Transverse colon (tissue), 4 donors: ENCODE measurements at places on chromosomes 11 and 22. TPM values are rescaled to one million over a fixed set of nuclear protein-coding genes. Genes with fewer than 3 reads are reported as not detected.

- no peaks in the 10 kb centered on the region for H3K4me1 ChIP-seq
- DNase-seq = no peak
- no peak overlapping the region for H3K4me3 ChIP-seq
- no peaks in the 10 kb centered on the region for H3K27me3 ChIP-seq
Measured at GRCh38 chr11:47656260-47656885, 14.0 kb upstream of the MTCH2 start.

DNA sequence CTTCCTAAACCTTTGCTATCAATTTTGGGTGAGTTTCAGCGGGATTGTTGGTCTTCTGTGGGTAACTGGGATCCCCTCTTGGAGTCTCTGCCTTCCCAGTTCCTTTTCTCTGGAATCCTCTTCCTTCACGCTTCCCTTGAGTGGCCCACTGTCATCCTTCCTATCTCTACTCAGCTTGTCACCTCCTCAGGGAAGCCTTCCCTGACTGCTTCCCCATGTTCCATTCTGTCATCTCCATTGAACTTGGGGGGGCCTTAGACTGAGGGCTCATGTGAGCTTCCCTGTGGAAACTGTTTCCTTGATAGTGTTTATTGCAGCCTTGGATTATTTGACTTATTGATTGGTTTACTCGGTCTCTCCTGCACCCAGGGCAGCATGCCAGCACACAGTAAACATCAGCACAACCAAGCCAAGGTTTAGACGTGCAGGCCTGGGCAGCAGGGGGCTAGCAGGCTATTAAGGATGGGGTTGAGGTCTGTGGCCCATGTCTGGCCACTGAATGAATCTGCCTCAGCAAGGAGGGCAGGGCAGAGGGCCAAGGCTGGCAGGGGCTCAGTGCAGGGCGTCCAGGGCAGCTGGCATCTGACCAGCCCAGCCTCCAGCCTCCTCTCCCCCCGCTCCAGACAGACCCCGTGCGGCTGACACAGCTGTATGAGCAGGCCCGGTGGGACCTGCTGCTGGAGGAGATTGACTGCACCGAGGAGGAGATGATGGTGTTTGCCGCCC lies 7.2 kb downstream of the TRPT1 start:
- DNase-seq = no peak
- H3K27me3 ChIP-seq = no peaks in the 10 kb centered on the region
- H3K36me3 ChIP-seq = no peaks in the 10 kb centered on the region
- no peaks in the 10 kb centered on the region for H3K4me1 ChIP-seq
- H3K4me3 ChIP-seq = no peak overlapping the region
- H3K27ac ChIP-seq = no peak overlapping the region

DNA sequence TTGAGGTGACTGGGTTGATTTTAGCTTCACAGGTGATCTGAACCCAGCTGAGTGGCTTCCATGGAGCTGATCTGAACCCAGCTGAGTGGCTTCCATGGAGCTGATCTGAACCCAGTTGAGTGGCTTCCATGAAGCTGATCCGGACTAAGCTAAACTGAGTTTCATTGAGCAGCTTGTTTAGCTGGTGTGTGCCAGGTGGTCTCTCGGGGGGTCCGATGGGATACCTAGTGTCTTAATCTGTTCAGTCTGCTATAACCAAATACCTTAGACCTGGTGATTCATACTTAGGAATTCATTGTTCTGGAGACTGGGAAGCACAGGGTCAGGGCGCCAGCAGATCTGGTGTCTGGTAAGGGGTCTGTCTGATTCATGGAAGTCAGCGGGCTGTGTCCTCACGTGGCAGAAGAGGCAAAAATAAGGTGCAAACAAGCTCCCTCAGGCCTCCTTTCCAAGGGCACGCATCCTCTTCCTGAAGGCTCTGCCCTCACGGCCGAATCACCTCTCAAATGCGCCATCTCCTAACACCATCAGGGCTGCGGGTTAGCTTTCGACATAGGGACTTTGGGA lies 52.5 kb upstream of the KCNQ1OT1 start:
- peak; percentile 3 for DNase-seq
- H3K4me3 ChIP-seq = no peak overlapping the region
- H3K27ac ChIP-seq = no peak overlapping the region
- no peaks in the 10 kb centered on the region for H3K27me3 ChIP-seq
- no peaks in the 10 kb centered on the region for H3K4me1 ChIP-seq

GRCh38 chr11:43950311-43950855 lies 7.9 kb downstream of the C11orf96 start:
- no peak overlapping the region for H3K4me3 ChIP-seq
- peaks cover 4% of the 10 kb centered on the region for H3K27me3 ChIP-seq
- no peak for DNase-seq
- H3K27ac ChIP-seq = no peak overlapping the region
- H3K36me3 ChIP-seq = no peaks in the 10 kb centered on the region

- no peak overlapping the region for H3K27ac ChIP-seq
- H3K4me1 ChIP-seq = no peaks in the 10 kb centered on the region
- no peak overlapping the region for H3K4me3 ChIP-seq
- no peaks in the 10 kb centered on the region for H3K36me3 ChIP-seq
- no peaks in the 10 kb centered on the region for H3K27me3 ChIP-seq
- no peak for DNase-seq
Measured at GRCh38 chr11:71542382-71542781, 4.6 kb downstream of the KRTAP5-8 start.

Gene ASPHD2
- 0.37 TPM for total RNA-seq

Gene RBFOX2
- total RNA-seq = 53.1 TPM

DNA sequence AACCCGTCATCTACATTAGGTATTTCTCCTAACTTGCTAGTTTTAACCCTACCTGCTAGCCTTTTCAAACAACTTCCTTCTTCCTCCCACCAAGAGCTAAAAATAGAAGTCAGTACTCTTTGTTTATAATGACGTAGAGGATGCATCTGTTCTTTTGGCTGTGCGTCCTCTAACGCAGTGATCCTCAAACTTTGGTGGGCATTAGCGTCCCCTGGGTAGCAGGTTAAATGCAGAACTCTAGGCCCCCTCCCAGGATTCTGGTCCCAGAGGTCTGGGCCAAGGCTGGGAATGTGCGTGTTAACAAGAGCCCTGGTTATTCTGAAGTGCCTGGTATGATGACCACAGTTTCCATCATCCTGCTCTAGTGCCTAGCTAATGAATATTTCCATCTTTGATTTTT lies 67.6 kb downstream of the BARX2 start:
- H3K27ac ChIP-seq = no peak overlapping the region
- no peak overlapping the region for H3K4me3 ChIP-seq
- H3K27me3 ChIP-seq = no peaks in the 10 kb centered on the region
- no peaks in the 10 kb centered on the region for H3K36me3 ChIP-seq

GRCh38 chr11:102581066-102581465 lies 44.1 kb downstream of the MMP20 start:
- H3K4me1 ChIP-seq = no peaks in the 10 kb centered on the region
- no peak overlapping the region for H3K4me3 ChIP-seq
- DNase-seq = no peak
- no peaks in the 10 kb centered on the region for H3K36me3 ChIP-seq
- no peak overlapping the region for H3K27ac ChIP-seq

- H3K27me3 ChIP-seq = no peaks in the 10 kb centered on the region
- peaks cover 88% of the 10 kb centered on the region for H3K4me1 ChIP-seq
- H3K4me3 ChIP-seq = no peak overlapping the region
- DNase-seq = peak; percentile 70
- no peaks in the 10 kb centered on the region for H3K36me3 ChIP-seq
- peak overlapping the region; percentile 92 for H3K27ac ChIP-seq
Measured at GRCh38 chr11:2380807-2381350, 3.8 kb downstream of the CD81 start.

Gene C1QTNF5
- 7.6 TPM for total RNA-seq

Gene PHOX2A
- total RNA-seq = 2.6 TPM

Gene CCDC81
- 0.41 TPM for total RNA-seq

- H3K4me1 ChIP-seq = peaks cover 32% of the 10 kb centered on the region
- H3K36me3 ChIP-seq = peaks cover 18% of the 10 kb centered on the region
- H3K4me3 ChIP-seq = no peak overlapping the region
- H3K27ac ChIP-seq = no peak overlapping the region
- DNase-seq = no peak
Measured at GRCh38 chr11:33706966-33707365, 6.3 kb upstream of the C11orf91 start.

DNA sequence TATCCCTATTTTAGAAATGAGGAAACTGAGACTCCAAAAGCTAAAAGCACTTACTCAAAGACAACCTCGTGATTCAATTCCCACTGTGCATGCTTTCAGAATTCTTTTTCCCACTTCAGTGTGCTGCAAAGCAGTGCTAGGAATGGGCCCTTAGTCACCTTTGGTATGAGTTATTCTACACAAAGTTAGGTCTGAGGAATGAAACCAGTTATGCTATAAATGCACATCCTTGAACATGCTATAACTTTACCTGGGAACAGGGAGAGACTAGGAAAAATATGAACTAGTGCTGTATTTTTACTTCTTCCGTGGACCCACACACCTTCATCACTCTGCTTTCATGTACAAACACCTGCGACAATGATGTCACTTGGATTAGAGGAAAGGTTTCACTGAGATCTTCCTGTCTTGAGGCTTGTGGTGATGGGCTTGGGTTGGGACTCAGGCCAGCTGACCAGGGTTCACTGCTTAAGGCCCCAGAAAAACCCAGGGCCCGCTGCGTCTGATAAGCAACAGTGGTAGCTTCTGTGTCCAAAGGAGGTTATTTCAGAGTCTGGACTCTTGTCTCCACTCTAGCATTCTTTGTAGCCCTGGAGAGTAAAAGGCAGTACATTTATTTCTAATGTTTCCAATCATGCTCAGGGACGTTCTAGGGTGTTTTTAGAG lies 81.6 kb downstream of the ZC3H12C start:
- H3K27ac ChIP-seq = no peak overlapping the region
- DNase-seq = no peak
- no peaks in the 10 kb centered on the region for H3K4me1 ChIP-seq
- H3K4me3 ChIP-seq = no peak overlapping the region

Gene KRTAP5-9
- total RNA-seq = not detected

- no peak for DNase-seq
- H3K4me3 ChIP-seq = no peak overlapping the region
- H3K36me3 ChIP-seq = no peaks in the 10 kb centered on the region
- H3K27me3 ChIP-seq = no peaks in the 10 kb centered on the region
- peaks cover 24% of the 10 kb centered on the region for H3K4me1 ChIP-seq
Measured at GRCh38 chr11:108117746-108118371, 3.5 kb upstream of the ACAT1 start.
